ENCODE measurements at places on chromosomes 3 and 15.

- DNase-seq = no peak
Measured at GRCh38 chr3:11791339-11792200, 55.1 kb downstream of the TAMM41 start.

DNA sequence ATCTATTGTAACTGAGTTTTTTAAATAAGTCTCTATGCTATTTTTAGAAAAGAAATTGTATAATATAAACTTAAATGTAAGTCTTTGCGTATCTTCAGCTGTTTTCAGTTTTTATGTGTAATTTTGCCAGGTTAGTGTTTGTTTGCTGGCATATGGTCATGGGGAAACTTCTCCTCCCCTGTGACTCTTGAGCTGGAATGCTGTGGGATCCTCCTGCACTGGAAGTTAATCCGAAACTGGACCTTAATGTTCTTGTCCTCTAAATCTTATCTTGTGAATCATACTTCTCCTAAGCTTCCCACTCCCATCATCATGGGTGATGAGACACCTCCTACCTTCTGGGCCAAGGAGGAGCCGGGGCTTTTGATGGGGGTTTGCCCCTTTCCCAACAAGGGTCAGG lies 52.4 kb upstream of the CHST2 start:
- DNase-seq = no peak

DNA sequence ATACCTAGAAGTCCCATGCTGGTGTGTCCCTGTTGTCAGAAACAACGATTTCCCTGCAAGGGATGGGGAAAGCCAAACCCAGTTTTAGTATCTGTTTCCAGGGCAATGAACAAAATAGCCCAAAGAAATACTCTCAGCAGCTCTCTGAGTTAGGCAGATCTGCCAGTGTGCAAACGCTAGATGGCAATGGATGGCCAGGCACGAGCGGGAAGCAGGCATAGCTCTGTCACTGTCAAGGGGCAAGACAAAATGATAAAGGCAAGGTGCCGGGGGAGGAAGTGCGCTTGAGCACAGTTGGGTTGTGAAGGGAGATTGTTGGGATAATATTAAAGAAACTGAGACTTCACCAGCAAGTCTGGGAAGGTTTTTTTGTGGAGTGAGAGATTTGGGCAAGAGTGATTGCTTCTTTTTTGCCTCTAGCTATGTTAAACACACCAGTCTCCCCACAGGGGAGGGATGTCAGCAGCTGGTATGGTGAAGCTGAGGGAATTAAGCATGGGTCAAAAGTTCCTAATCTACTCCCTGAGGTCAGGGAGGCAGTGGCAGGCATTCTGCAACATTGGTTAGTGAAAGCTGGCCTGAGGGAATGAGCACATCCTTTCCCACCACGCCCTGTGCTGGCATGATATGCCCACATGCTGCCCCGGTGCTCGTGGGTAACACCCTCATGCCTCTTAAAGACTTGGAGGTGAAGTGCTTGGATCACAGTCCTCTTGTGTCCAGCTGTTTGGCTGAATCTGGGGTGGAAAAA lies 117.5 kb downstream of the PDCD6IP start:
- no peak for DNase-seq

- no peak for DNase-seq
Measured at GRCh38 chr3:46221938-46222337, 13.8 kb upstream of the CCR1 start.

GRCh38 chr3:43523454-43524053 lies 98.3 kb downstream of the ANO10 start:
- no peak for DNase-seq

GRCh38 chr15:70034596-70034995 lies 63.1 kb downstream of the TLE3 start:
- DNase-seq = peak; percentile 24

DNA sequence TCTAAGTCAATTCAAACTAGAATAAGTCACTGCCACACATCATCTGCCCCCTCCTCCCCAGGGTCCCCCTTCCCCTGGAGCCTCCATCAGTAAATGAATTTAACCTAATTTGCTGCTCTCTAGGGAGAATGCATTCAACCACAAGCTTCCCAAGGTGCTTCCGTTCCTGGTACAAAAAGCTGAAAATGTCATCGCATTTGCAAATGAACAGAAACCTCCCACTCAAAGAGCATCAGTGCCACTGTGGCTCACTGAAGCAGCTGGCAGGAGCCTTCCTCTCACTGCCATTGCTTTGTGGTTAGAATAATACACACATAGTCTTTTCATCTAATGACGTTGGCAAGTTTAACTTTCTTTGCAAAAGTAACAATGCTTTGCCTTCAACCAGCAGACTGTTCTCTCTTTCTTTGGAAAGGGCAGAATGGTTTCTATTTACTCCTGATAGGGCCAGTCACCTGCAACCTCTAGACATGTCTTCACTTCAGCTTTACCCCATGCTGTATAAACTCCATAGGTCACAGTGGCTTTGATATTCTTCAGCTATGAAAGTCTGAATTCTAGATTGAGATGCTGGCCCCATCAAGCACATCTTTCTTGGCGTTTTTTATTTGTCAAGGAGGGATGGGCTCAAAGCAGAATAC lies 238.1 kb downstream of the CPNE4 start:
- DNase-seq = no peak

GRCh38 chr15:50907601-50908208 lies 778 bp upstream of the AP4E1 start:
- DNase-seq = no peak

- DNase-seq = no peak
Measured at GRCh38 chr3:23518441-23518840, 287.3 kb upstream of the UBE2E1 start.

DNA sequence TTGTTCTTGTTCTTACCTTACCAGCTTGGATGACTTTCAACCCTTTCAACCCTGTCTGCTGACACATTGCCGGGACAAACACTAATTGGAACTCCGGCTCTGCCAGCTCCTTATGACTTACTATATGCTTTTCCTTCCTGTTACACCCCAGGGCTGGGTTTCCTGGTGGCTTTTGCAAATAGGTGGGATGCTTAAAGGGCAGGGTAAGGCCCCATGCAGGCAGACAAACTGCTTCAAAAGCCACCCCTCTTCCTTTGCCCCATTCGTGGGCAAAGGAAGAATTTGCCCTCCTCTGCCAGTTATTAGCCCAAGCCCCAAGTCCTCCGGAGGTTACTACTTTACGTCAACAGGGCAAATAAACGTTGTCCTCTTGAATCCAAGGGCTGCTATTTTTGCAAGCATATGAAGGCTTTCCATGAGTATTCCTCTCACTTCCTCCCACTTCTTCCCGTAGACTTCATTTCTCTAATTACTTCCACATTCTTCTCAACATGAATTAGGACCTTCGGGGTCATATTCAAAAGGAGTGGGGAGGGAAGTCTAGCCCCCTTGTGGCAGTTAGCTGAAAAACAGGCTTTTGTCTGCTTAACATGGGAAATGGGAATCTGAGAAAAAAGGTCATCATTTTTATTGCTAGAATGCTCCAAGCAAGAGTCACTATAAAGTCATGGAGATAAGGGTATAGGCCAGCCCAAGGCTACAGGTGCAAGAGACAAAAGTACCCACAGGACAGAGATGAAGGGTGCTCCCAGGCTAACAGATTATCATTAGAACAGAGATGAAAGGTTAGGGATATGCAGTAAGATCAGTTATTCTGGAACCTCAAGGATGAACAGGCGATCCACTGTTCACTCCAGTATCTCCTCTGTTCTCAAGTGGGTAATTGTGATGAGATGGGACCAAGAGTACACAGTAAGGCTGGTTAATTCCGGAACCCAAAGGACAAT lies 56.3 kb upstream of the FSTL1 start:
- DNase-seq = peak; percentile 2

- DNase-seq = no peak
Measured at GRCh38 chr15:64288577-64288976, 67.4 kb downstream of the CSNK1G1 start.

DNA sequence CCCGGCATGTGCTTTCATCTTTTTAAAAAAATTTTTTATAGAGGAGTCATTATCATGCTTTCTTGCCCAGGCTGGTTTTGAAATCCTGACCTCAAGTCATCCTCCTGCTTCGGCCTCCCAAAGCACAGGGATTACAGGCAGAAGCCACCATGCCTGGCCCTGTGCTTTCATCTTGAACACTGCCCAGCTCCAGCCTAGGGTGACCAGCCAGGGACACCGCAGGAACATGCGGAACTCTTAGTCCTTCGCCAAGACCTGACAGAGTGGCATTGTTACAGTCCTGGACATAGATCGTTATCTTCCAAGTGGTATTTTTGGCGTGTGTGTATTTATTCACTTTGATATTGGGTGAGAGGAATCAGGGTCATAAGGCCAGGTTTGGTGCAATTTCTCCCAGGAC lies 7.9 kb upstream of the FURIN start:
- no peak for DNase-seq

GRCh38 chr3:31615071-31615875 lies 82.5 kb downstream of the STT3B start:
- no peak for DNase-seq

DNA sequence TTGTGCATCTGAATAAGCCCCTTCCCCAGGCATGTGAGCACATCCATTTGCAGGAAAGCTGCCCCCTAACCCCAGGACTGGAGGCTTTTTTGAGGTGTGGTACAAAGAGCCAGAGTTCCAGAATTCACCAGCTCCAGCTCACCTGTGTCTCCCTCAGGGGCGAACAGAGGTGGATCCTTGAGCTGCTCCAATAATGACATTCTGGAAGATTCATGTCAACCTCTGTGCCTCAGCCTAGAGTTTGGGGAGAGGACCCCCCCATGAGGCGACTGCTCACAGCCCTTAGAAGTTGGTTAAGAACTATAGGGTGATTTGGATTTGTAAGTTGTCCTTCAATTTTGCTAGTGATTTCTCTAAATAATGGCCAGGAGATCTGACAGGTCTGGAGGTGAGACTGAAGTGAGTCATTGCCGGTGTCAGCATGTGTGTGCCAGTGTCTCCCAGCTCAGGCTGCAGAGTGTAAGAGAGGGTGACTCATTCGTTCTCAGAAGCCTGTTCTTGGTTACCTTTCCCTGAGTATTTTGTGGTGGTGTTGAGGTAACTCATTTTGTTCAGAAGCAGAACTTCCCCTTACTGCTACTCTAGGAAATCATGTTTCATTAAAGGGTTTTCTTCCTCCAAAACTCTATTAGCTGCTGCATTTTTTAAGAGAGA lies 136.9 kb upstream of the TOPAZ1 start:
- no peak for DNase-seq

DNA sequence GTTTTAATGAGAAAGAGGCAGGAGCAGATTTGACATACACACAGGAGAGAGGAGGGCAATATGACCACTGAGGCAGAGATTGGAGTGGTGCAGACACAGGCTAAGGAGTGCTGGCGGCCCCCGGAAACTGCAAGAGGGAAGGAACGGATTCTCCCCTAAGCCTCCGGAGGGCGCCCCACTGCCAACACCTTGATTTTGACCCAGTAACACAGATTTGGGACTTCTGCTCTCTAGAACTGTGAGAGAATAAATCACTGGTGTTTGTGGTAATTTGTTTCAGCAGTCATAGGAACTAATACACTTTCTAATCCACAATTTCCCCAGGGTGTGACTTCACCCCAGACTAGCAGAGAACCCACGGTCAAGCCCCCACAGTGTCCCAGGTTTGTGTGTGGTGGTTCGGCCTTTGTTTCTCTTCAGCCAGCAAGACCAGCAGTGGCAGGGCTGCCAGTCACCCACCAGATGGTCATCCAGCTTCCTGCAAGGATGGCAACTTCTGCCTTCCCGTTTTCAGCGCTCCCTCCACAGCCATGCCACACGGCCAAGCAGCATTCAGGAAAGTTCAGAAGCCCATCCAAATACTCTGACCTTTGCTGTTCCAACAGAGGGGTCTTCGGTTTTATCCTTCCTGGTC lies 23.6 kb upstream of the TSPAN3 start:
- no peak for DNase-seq

GRCh38 chr3:123546133-123546755 lies 38.6 kb downstream of the HACD2 start:
- no peak for DNase-seq

- no peak for DNase-seq
Measured at GRCh38 chr15:64480891-64481290, 20.5 kb downstream of the ZNF609 start.

GRCh38 chr3:149670742-149671492 lies 13.1 kb upstream of the WWTR1 start:
- no peak for DNase-seq

- DNase-seq = no peak
Measured at GRCh38 chr15:74958908-74959585, 2.5 kb upstream of the RPP25 start.

DNA sequence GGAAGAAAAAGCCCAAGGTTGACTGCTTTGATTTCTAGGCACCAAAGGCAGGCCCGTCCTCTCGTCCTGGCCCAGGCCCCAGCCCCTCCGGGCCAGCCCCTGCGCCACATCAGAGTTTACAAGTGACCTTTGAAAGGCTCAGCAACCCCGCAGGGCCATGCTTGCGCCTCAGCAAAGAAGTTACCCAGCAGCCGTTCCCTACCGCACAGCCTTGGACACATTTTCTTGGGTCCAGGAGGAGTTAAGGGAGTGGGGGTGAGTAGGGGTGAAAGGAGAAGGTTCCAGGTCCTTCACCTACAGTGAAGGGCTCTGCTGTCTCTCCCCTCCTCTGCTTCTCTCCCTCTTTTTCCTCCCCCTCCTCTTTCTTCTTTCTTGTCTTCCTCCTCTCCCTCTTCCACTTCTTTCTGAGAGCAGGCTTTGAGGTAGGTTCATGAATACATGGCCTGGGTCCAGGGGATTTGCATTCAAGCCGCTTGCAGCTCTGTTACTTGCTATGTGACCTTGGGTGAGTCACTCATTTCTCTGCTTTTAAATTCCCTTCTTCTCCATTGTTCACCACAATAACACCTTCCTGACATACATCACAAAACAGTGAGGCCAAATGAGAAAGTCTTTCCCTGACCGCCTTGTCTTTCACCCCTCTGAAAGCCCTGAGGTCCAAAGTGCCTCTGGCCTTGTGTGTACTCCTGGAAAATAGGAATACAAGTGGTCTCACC lies 223.3 kb upstream of the TPRG1 start:
- DNase-seq = no peak

DNA sequence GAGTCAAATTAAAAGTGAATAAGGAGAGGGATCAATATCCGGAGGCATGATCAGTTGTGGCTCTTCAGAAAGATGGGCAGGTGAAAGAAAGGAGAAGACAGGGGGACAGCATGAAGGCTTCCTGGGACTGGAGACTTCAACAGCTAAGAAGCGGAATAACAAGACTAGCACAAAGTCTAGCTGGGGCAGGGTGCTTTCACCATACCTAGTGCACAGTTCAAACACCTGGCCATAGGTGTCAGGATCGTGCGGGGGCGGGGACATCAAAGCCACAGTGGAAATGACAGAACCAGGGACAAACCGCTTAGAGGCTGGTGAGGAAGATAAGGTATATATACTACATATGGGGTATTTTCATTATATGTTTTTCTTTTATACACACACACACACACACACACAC lies 66.2 kb upstream of the FOXP1 start:
- DNase-seq = no peak
